ENCODE measurements at places on chromosomes 7 and 10. TPM values are rescaled to one million over a fixed set of nuclear protein-coding genes. Genes with fewer than 3 reads are reported as not detected.

GRCh38 chr7:27046854-27047549, 48.8 kb downstream of the HOXA1 start:
- H3K4me1 ChIP-seq, result no peaks in the 10 kb centered on the region
- no peaks in the 10 kb centered on the region for H3K36me3 ChIP-seq

GRCh38 chr10:44975431-44976331, 2.9 kb downstream of the DEPP1 start:
- no peaks in the 10 kb centered on the region for H3K36me3 ChIP-seq
- peak; percentile 76 for DNase-seq
- H3K27ac ChIP-seq, result no peak overlapping the region
- H3K4me3 ChIP-seq, result no peak overlapping the region

The PPP1R17 gene
- not detected for total RNA-seq

DNA sequence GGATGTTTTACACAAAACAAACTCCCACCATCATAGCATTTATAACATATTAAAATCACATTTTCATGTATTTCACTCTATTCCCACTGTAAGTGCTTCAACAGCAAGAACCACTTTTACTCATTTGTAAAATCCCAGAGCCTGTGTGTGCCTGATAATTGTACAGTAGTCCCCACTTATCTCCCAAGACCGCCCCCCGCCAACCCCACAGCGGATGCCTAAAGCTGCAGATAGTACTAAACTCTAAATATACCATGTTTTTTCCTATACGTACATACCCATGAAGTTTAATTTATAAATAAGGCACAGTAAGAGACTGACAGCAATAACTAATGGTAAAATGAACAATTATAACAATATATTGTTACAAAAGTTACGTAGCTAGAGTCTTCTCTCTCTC, 33.5 kb downstream of the EZH2 start:
- no peak for DNase-seq
- no peak overlapping the region for H3K27ac ChIP-seq
- no peaks in the 10 kb centered on the region for H3K36me3 ChIP-seq
- peaks cover 4% of the 10 kb centered on the region for H3K4me1 ChIP-seq
- no peaks in the 10 kb centered on the region for H3K27me3 ChIP-seq

DNA sequence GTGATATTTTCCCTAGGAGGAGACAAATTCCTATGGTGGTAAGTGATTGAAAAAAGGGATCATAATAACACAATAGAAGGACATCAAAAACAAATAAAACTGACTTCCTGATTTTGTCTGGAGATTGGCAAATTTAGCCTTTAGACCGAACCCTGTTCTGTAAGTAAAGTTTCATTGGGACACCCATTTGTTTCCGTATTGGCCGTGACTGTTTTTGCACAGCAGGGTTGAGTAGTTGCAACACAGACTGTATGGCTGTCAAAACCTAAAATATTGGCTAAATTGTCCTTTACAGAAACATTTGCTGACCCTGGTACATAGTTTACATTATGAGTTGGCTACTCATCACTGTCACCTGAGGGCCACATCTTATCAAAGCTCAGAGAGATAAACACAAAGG, 168.6 kb downstream of the PRKCQ start:
- no peak for DNase-seq
- peaks cover 6% of the 10 kb centered on the region for H3K27me3 ChIP-seq
- peaks cover 5% of the 10 kb centered on the region for H3K4me1 ChIP-seq
- no peaks in the 10 kb centered on the region for H3K36me3 ChIP-seq

GRCh38 chr7:157515342-157516041, 178.7 kb downstream of the DNAJB6 start:
- H3K4me1 ChIP-seq, result no peaks in the 10 kb centered on the region
- no peak overlapping the region for H3K4me3 ChIP-seq
- no peaks in the 10 kb centered on the region for H3K27me3 ChIP-seq
- no peak for DNase-seq

DNA sequence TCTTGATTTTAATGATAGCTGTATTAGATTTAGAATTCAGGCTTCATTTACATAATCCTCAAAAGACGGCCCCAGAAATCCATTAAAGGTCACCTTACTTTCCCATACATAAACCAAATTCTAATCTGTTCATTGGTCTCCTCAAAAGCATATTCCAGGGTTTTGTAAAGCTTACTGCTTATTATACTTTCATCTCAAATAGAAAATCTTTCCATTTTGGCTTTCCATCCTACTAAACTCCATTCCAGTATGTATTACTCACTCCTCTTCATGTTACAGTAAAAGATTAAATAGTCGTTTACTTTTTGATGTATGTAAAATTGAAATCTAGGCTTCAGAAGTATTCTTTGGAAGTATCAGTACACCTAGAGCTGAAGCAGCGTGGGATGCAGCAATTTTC, 143.5 kb upstream of the LRRN3 start:
- no peak for DNase-seq
- H3K36me3 ChIP-seq, result no peaks in the 10 kb centered on the region
- H3K27me3 ChIP-seq, result no peaks in the 10 kb centered on the region
- no peaks in the 10 kb centered on the region for H3K4me1 ChIP-seq

Measured in astrocyte (in vitro differentiated cells and primary cell).